ENCODE measurements at places on chromosomes 7 and 10.

DNA sequence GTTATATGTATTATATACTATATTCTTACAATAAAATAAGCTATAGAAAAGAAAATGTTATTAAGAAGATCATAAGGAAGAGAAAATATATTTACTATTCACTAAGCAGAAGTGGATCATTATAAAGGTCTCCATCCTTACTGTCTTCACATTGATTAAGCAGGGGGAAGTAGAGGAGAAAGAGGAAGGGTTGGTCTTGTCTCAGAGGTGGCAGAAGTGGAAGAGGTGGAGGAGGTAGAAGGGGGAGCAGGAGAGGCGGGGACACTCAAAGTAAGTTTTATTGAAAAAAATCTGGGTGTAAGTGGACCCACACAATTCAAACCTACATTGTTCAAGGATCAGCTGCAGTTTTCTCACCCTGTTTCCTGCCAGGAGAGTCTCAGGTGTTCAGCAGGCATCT, 28.9 kb upstream of the ERCC6 start:
- DNase-seq, result no peak

GRCh38 chr7:36003343-36003742, 149.7 kb upstream of the EEPD1 start:
- DNase-seq, result no peak

DNA sequence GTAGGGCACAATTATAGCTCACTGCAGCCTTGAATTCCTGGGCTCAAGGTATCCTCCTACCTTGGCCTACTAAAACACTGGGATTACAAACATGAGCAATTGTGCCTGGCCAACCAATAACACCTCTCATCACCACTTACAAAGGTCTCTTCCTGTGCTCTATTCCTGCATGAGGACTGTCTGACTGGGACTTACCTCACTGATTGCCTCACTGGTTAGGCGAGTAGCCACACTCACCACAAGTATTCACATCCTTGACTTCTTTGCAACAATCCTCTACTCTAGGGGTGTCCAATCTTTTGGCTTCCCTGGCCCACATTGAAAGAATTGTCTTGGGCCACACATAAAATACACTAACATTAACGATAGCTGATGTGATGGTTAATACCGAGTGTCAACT, 22.6 kb upstream of the PDIA4 start:
- DNase-seq, result no peak

GRCh38 chr7:91455411-91455810, 191.2 kb downstream of the FZD1 start:
- DNase-seq, result no peak

DNA sequence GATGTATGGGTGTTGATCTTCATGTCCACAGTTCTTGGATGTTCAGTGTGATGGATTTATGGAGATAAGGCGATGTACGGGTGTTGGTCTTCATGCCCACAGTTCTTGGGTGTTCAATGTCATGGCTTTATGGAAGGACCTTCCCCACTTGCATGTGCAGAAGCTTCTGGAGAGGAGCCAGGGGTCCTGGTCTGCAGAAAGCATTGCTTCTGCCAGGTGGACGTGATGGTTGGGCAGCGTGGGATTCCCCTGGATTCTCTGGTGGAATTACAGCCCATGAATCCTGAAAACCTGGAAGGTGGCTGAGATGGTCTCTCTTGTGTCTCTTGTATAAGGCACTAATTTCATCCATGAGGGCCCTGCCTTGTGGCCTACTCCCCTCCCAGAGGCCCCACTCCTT, 183.7 kb upstream of the TCERG1L start:
- DNase-seq, result no peak
